AG09309 (cell line): ENCODE measurements at places on chromosomes 2 and 18.

GRCh38 chr2:231321021-231321420 lies 74.5 kb upstream of the B3GNT7 start:
- no peak for DNase-seq

- no peak for DNase-seq
Observed at GRCh38 chr2:145587922-145588321, 1068.0 kb upstream of the ZEB2 start.

DNA sequence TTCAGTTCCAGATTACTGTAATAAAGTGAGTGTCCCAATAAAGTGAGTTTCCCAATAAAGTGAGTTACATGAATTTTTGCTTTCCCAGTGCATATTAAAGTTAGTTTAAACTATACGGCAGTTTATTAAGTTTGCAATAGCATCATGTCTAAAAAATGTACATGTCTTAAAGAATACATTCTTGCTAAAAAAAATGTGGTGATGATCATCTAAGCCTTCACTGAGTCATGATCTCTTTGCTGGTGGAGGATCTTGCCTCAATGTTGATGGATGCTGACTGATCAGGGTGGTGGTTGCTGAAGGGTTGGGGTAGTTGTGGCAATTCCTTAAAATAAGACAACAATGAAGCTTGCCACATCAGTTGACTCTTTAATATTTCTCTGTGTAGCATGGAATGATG lies 664.2 kb downstream of the TDRD15 start:
- DNase-seq, result no peak

GRCh38 chr2:161165811-161166210 lies 5.6 kb downstream of the TANK start:
- no peak for DNase-seq

- peak; percentile 14 for DNase-seq
Observed at GRCh38 chr2:236569573-236569973, at the start of gene ACKR3. TSS of gene ACKR3 (plus strand) at chr2:236569825. CDS start at chr2:236580466, 10,641 bp downstream.

- no peak for DNase-seq
Observed at GRCh38 chr2:108354136-108354535, 23.6 kb upstream of the SULT1C4 start.

- no peak for DNase-seq
Observed at GRCh38 chr2:241659150-241659739, 21.8 kb downstream of the ATG4B start.

GRCh38 chr2:72136933-72137497 lies 10.6 kb downstream of the CYP26B1 start:
- no peak for DNase-seq

- no peak for DNase-seq
Observed at GRCh38 chr18:74172697-74173433, 24.5 kb downstream of the TIMM21 start.

GRCh38 chr18:55234366-55235093 lies 275.3 kb upstream of the CCDC68 start:
- DNase-seq, result no peak

DNA sequence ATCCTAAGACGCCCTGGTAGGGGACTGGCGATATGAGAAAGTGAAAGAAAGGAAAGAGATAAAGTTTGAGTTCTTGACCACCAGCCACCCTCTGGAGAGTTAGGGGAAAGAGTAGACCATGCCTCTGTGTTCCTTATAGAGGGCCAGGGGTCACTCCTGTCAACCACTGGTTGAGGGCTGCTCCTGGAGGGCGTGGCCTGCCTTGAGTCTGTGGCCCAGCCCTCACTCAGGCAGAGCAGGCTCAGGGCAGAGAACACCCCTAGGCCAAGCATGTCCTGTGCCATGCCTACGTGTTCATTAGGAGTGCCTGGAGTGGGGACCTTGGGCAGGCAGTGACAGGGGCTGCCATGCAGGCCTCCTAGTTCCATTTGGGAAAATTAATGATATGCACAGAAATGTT lies 161.1 kb upstream of the EPB41L3 start:
- no peak for DNase-seq

GRCh38 chr2:223062396-223062795 lies 10.4 kb downstream of the KCNE4 start:
- no peak for DNase-seq

DNA sequence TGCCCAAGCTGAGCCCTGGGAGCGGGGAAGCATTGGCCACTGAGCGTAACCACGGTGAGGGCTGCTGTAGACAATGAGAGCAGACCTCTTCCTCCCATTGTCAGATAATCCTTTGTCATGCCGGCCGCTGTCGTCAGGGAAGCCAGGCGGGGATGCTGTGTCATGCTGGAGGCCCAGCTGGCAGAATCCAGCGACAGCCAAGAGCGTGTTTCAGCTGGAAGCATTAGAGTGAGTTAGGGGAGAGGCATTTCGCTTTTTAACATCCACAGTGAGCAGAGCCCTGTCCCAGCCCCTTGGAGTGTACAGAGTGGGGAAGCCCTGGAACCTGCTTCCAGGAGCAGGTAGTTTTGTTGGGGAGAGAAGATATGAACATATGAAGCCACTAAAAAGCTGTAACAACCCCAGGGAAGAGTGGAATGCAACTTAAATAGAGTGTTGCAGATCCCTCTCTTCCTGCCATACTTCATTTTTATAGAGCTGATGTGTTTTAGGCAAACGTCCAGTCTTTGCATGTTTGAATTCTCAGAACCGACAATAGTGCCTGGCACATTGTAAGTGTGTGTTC lies 7.0 kb downstream of the CTIF start:
- peak; percentile 25 for DNase-seq

GRCh38 chr2:121028577-121028976 lies 256.4 kb downstream of the TFCP2L1 start:
- no peak for DNase-seq

GRCh38 chr18:40215979-40216378 lies 1739.1 kb upstream of the PIK3C3 start:
- DNase-seq, result no peak

GRCh38 chr2:36477746-36478145 lies 120.2 kb downstream of the FEZ2 start:
- no peak for DNase-seq

GRCh38 chr18:12998332-12999060 lies 7.3 kb downstream of the CEP192 start:
- DNase-seq, result no peak

DNA sequence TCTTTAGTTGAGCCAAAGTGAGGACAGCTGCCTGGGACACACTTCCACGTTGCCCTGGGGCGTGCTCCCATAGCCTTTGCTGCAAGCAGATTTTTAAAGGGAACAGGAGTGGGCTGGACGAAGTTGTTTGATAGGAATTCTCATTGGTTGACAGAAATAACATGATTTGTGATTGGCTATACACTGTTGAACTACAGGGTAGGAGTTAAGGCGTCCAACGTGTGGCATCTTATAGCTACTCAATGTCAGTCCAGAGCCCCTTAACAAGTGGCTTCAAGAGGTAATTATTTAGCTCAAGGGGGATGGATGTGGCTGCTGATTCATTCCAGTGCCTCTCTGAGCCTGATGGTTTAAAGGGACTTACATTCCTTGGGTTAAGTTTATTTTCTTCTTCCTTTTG lies 65.5 kb downstream of the ACAA2 start:
- DNase-seq, result no peak

GRCh38 chr2:149686136-149687051 lies 98.8 kb upstream of the MMADHC start:
- DNase-seq, result no peak

DNA sequence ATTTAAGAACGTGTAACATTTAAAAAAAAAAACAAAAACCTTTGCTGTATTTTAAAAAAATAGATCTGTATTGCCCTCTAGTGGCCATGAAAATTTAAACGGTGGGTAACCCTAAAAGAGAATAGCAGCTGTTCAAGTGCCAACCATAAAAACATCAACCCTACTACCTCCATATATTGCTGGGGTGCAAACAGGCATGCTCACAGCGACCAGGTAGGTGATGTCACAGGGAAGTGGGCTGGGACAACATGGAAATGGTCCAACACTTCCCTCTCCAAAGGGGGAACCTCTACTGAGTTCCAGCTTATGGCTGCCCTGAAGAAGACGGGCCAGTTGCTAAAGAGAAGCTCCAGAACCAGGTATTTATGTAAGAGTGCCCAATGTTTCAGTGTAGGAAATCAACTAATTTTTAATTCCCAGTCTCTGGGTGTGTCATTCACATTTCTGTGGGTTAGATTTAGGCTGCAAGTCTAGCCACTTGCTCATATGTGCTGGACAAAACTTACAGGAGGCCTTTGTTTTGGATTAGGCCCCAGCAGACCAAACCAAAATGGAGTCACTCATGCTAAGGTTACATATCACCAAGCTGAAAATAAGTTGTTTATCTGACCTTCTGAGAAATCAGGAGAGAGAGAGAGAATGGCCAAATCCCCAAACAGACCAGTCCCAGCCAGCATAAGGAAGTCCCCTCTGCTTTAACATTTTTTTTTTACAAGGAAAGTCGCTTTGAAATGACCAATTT lies 54.5 kb downstream of the SKA1 start:
- DNase-seq, result no peak

DNA sequence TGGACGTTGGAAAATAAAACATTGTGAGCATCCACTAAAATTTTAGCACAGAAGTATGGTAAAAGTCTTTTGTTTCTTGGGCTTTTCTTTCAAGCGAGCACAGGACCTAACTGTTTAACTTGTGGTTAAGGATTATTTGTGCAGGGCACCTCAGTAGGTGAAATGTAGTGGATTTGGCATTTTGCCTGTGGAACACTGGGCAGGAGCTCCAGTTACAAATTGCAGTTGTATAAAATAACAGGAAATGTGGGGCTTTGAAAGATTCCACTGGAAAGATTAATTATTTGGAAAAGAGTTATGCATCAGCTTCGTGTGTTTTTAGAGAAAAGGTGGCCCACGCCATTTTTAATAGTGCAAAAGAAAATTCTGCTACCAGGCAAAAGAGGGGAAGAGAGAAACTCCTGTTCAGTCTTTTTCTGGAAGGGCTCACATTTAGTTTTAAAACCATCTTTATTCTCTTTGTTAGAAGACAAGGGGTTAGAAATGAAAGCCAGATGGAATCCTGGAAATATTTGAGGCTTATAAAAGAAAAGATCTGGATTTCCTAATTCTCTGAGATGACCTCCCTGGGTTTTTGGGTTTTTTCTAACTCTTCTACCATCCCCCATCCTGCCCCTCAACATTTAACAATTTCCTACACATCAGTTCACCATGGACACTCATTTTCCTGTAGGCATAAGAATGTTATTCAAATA lies 144.3 kb upstream of the SERTAD2 start:
- DNase-seq, result no peak

GRCh38 chr2:240255811-240256703 lies 115.6 kb upstream of the OTOS start:
- no peak for DNase-seq

DNA sequence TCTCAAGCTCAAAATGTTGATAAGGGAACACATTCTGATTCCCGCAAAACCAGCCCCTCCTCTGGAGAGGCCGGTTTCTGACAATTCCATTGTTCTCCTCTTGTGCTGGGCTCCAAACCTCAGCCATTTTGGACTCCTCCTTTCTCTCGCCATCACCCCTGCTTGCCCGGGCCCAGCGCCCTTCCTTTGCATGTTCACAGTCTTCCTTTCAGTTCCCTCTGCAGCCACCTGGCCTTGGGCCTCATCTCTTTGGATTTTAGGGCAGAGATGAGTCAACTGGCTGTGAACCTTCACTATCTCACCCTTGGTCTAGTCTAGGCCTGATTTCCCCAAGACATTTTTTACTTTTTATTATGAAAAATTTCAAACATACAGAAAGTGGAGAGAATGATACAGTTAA lies 155.9 kb upstream of the MAP3K20 start:
- no peak for DNase-seq

DNA sequence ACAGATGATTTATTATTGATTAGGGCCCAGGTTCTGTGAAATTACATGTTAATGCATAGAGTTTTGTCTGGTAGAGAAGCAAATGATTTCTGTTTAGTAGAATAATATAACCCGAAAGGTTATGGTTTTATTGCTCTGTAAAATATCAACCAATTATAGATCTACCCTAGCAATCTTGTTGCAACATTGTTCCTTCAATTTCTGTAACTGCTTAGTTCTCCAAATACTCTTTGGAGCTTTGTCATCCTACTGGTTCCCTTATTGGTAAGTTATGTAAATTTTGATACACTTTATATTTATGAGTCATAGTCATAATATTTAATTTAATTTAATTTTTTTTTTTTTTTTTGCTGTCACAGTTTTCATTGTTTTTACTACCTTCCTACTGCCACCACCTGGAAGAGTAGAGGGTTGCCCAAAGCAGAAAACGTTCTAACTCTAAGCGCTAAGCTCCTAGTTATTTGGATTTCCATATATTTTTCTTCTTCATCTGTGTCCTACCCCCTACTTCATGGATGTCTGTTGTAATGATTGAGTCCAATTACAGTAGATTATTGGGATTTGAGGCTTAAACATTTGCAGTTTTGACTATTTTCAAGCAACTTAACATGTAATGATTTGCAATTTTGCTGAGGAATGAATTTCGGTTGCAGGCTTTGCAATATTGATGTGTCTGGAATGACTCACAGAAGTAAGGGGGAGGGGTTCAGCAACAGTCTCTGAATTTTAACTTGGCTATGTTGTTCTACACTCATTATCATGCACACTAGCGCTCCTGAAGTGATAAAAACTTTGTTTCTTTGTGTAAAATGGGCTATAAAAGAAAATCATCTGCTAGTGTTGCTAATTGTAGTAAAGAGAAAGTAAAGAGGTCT lies 51.1 kb downstream of the NABP1 start:
- DNase-seq, result no peak

- DNase-seq, result no peak
Observed at GRCh38 chr18:24026457-24026856, 11.9 kb downstream of the TTC39C start.

DNA sequence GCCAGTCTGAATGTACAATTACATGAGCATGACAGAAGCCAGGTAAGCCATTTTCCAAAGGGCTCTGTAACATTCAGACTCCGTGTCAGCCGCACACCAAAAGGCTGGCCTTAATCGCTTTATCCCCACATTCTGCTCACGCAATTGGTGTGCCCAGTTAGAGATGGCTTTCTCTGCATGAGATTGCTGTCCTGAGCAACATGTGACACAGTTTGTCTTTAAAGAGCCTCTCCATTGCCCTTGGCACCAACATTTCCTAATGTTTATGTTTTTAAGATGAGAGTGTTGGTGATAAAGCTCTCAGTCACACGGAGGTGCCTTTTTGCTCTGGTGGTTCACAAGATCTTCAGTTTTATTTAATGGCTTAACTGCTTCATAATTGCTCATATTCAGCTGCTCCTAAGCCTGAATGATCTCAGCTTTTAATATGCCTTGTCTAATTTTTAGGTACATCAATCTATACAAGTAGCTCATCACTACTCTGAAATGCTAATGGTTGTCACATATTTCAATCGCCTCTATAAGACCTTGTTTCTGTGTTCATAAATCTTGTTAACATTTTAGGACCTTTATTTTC lies 164.8 kb upstream of the ACVR2A start:
- DNase-seq, result no peak
